T1000 (cell line): ENCODE measurements at places on chromosomes 16 and 17.
A peak's percentile ranks its signal among the peaks of the same experiment; 100 is the strongest.

DNA sequence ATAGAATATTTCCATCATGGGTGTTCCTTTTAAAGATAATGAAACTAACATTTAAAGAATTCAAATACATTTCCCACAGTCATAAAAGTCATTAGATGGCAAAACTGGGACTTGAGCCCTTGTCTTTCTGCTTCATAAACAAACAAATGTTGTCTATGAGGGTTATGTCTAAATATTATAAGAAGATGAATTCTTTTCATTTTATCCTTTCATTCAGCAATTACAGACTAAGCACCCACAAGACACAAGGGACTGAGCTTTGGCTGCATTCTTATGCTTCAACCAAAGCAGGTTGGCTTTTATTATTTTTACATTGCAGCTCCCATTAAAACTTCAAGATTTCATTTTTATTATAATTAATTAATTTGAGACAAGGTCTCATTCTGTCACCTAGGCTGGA is 14.9 kb downstream of the SARM1 start:
- DNase-seq = no peak

GRCh38 chr17:56629531-56630075 is 36.1 kb downstream of the NOG start:
- no peak for DNase-seq

DNA sequence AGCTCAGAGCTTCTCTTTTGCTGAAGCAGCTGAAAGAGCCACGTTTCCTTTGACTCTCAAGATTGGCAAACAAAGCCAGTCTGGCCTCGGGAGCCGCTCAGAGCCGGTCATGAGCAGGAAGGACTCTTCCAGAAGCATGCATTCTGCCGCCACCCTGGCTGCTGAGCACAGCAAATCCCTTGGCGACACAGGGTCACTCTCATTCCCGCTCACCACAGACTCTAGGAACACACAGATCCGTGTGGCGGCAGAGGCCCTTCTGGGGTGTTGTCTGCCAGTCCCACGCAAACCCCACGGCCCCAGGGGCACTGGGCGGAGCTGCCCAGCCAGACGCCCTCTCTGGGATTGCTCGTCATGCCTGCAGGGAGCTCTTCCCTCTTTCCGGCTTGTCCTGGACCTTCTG is 157.0 kb downstream of the C16orf95 start:
- DNase-seq = no peak

GRCh38 chr16:30606004-30606403 is 4.2 kb downstream of the ZNF689 start:
- DNase-seq = no peak

DNA sequence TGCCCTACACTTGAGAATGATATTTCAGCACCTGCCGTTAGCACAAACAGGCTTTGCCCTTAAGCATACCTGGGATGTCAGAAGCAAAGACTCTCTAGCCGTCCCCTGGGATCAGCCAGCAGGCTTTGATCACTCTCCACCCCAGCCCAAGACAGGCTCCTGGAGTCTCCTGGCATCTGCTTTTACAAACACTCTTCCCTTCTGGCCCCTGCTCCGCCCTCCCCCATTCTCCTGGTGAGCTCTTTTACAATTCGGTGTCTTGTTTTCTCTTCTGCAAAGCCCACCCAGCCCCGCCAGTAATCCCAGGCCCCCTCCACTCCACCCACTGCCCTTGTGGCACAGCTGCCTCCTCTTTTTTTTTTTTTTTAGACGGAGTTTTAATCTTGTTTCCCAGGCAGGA is 50.4 kb downstream of the KATNIP start:
- no peak for DNase-seq

DNA sequence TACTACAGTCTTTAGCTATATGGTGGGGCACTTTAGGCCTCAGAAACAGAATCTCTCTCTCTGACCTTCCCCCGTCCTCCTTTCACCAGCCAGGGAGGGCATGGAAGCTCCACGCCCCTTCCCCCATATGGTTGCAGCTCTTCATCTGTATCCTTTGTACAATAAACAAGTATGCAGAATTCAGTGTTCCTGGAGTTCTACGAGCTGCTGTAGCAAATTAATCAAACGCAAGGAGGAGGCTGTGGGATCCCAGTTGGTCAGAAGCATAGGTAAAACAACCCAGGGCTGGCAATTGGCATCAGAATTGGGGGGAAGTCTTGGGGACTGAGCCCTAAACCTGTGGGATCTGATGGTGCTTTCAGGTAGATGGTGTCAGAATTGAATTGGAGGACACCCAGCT is 163.7 kb upstream of the NLRP1 start:
- DNase-seq = no peak

DNA sequence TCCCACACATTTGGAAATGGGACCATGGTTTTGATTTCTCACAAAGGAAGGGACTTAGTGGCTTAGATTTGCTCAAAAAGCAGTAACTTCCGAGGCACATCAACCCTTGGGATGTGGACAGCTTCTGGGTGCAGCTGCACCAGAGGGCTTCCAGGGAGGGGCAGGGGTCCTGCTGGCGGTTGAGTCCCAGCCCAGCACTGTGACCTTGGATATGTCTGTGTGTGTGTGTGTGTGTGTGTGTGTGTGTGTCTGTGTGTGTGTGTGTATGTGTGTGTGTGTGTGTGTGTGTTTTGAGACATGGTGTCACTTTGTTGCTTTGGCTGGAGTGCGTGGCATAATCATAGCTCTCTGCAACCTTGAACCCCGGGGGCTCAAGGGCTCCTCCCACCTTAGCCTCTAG is 130.8 kb downstream of the CLEC16A start:
- no peak for DNase-seq

DNA sequence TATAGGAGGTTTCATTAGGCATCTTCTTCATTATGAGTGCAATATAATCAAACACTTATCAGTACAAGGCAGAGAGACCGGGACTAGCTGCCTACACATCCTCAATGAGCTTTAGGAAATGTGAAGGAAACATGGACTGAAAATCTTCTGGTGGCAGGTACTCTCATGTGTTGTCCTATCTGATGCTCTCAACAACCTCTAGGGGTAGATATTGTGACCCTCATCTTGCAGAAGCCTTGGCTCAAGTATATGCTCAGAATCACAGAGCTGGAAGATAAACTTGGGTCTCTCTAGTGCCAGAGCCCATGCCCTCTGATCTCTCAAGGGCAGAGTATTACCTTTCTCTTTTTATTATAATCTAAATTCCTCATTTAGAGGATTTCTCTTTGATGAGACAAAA is 181.6 kb upstream of the C17orf78 start:
- DNase-seq = no peak

DNA sequence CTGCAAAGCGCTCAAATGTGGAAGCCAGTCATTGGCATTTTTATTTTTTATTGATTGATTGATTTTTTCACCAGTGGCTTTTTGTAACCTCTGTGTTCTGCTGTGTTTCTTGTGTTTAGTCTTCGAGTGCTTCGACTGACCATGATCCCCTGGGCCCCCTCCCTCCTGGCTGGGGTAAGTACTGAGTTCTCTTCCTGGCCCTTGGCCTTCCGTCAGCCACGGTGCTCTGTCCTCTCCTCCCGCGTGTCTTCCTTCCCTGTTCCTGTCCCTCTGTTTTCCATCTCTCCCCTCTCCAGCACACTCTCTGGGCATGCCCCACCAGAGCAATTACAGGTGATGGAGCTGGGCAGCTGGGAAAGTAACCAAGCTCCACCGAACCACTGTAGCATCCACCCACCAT is 25.8 kb upstream of the CLEC18A start:
- no peak for DNase-seq

DNA sequence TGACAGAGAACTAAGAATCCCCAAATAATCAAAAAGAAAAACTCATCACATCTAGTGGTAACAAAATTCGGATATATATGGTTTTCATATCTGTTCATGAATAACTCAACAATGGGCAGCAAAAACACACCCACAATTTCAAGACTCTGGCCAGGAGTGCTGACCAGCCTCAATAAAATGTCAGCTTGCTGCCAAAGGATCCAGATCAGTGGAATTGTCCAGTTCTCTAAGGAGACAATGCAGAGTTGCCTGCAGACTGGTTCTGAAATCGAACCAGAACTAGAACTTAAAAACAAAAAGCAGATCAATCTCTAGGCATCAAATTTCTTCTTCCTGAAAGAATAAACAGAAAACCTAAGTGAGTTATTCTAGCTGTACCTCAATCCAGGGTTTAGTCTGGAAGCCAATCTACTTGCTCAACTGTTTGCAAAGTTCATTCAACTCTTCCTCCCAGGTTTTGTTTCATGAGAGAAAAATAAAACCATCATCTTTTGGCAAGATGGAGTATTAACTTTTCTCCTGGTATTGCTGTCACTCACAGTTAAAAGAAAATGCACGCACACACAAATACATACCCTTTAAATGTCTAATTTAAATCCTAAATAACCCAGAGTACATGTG is 61.0 kb downstream of the CFDP1 start:
- no peak for DNase-seq

GRCh38 chr16:74606521-74607309 is at the start of gene GLG1:
Gene GLG1, minus strand, starts transcription at chr16:74607114. Its CDS starts 20 bp downstream, at chr16:74607094.
- peak; percentile 71 for DNase-seq

DNA sequence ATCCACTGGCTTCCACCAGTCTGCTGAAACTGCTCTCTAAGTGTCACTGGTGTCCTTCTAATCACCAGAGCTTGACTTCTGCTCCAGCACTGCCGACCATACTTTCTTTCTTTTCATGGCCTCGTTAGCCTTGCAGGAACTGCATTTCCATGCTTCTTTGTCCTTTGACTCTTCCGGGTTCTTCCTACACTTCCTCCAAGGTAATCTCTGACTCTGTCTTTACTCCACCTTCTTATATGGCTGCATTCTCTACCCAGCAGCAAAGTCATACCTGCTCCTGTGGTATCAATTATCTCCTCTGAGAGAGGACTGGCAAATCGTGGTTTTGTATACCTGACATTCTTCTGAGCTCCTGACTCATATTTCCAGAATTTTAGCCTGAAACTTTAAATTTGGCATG is 6.5 kb downstream of the HSD17B2 start:
- no peak for DNase-seq

- no peak for DNase-seq
These were observed 585.1 kb upstream of the CDH5 start for GRCh38 chr16:65781363-65781762.

DNA sequence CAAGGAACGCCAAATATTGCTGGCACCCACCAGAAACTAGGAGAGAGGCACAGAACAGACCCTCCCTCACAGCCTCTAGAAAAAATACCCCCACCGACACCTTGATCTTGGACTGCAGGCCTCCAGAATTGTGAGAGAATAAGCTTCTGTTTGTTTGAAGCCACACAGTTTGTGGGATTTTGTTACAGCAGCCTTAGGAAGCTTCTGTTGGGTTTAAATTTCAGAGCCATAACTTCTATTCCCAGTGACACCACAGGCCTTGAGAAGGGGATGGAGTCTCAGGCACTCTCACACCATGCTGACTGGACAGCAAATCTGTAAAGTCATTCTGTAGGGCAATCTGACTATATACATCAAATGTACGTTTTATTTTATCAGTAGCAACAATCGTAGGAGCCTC is 38.6 kb downstream of the RNF112 start:
- no peak for DNase-seq

GRCh38 chr16:57271867-57272495 is 12.5 kb downstream of the PLLP start:
- no peak for DNase-seq

DNA sequence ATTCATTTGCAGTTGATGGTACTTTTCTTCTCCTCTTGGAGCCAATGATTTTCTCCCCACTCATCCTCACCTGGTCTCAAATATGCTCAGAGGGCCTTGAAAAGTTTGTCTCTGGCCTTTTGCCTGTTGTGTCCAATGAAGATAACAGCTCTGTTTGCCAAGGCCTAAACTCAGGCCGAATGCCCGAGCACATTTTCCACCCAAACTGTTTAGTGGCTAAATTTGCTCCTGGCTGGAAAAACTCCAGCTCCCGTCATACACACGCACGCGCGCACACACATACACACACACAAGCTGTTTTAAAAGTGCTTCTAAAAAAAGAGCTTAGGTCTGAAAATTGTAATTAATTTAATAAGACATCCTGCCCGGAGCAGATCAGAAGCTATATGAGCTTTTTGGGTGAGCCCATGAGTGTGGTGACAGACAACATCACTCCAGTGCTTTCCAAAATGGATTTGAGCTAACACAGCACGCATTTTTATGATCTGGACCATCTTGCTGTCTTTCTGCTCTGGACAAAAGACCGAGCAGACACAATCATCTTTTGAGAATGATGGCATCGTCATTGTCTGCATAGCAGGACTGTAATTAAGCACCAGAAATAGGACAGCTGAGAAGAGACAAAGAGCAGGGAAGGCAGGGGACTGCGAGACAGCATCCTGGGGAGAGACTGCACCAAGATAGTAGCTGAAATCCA is 48.9 kb downstream of the IRX6 start:
- no peak for DNase-seq

DNA sequence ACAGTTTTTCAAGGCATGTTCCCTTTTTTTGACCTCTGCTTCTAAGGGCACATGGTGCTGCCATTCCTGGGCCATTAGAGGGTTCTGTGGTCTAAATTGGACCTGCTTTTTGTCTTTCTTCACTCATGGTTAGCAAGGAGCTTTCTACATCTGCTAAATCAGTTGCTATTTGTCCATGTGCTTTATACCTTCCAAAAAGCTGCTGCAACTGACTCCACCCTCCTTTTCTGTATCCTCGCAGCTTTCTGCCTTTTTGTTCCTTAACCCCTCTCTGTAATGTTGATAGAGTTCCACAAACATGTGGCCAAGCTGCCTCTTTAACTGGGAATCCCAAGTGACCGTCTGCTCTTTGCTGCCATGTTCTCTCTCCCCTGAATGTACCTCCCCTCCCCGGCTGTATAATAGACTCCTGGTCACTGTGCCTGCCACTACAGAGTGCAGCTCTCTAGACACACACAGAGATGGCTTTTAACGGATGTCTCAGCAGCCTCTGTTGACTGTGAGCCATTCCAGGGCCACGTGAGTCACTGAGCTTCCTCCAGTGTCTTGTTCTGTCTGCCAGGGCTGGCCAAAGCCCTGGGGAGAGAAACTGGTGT is 57.4 kb upstream of the TEKT3 start:
- DNase-seq = no peak

- DNase-seq = no peak
These were observed 533.4 kb downstream of the KCNJ2 start for GRCh38 chr17:70702683-70703255.

DNA sequence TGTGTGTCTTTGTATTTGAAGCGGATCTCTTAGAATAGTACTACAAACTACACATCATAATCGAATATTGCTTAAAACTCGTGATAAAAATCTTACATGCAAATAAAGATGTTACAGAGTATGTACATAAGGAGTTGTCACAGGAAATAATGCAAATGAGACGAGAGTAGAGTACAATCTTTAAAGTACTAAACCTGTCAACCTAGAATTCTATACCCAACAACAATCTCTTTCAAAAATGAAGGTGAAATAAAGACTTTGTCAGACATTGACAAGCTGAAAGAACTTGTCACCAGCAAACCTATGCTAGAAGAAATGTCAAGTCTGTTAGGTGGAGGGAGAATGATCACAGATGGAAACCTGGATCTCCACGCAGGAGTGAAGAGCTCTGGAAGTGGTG is 83.7 kb upstream of the GNG13 start:
- no peak for DNase-seq

- DNase-seq = no peak
These were observed 39.2 kb downstream of the ADCY7 start for GRCh38 chr16:50305441-50306061.
